ENCODE measurements at places on chromosomes 13 and 19.
A peak's percentile ranks its signal among the peaks of the same experiment; 100 is the strongest.

- DNase-seq = no peak
These were observed 17.8 kb upstream of the ATP12A start for GRCh38 chr13:24662195-24663088.

DNA sequence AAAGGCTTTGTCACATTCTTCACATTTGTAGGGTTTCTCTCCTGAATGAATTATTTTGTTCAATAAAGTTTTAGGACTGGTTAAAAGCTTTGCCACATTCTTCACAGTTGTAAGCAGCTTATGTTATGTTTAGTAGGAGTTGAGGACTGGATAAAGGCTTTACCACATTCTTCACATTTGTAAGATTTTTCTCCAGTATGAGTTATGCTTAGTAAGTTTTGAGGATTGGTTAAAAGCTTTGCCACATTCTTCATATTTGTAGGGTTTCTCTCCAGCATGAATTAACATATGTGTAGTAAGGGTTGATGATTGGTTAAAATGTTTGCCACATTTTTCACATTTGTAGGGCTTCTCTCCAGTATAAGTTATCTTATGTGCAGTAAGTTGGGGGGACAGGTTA lies 79.9 kb downstream of the ZNF431 start:
- DNase-seq = no peak

DNA sequence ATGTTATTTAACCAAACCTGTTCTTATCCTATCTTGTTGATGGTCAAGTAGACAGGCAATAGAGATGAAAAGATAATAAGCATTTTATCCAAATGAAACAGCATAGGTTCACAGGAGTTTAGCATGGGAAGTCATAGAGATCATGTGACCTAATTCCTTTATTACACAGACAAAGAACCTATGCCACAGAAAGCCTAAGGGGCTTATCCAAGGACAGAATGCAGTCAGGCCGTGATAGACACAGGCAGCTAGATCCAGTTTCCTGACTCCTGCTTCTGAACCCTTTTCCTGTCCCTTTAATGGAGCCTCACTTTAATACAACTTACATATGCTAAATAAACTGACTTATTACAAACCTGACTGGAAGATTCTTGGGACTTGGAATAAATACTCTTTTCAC lies 532.1 kb downstream of the IRS2 start:
- no peak for DNase-seq

GRCh38 chr13:28268800-28269223 lies 130.5 kb downstream of the PAN3 start:
- DNase-seq = no peak

DNA sequence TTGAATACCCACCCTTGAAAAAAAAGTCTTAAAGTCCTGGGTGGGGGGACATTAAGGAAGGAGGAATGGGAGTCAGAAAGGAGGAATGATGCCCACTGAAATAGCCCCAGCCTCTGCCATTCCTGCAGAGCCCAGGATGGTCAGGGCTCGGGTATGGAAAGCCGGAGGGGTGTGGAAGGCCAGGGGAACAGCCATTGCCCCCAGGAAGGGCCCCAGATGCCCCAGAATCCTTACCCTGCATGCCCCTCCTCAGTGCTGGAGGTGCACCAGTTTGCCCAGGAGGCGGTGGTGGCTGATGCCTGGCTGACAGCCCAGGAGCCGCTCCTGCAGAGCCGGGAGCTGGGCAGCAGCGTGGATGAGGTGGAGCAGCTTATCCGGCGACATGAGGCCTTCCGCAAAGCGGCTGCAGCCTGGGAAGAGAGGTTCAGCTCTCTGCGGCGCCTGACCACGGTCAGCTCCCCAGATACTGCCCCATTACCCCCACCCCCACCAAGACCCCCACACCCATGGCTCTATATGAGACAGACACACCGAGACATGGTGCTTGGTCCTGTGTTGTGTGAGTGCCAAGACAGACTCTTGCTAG lies 10.7 kb upstream of the SHKBP1 start:
- DNase-seq = no peak

DNA sequence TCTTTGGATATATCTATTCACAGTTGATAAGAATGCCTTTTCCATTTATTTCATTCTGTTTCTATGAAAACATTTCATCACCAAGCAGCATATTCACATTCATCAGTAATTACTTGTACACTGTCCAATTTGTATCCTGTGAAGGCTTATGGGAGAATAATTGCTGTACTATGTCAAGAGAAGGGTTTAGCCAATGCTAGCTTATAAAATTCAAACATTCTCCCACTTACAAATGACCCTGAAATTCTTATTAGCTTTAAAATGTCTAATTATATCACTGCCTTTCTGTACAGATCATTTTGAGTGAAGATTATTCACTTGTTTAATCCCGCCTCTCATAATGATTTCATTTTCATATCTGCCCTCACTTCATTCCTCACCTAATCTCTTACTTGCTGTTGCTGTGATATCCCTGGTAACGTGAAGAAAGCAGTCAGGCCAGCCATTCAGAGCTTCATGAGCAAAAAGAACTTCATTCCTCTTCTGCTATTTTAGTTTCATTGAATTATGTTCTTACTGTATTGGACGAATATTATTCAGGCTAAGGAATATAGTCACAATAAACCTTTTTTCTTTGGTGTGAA lies 778.7 kb downstream of the OLFM4 start:
- no peak for DNase-seq

DNA sequence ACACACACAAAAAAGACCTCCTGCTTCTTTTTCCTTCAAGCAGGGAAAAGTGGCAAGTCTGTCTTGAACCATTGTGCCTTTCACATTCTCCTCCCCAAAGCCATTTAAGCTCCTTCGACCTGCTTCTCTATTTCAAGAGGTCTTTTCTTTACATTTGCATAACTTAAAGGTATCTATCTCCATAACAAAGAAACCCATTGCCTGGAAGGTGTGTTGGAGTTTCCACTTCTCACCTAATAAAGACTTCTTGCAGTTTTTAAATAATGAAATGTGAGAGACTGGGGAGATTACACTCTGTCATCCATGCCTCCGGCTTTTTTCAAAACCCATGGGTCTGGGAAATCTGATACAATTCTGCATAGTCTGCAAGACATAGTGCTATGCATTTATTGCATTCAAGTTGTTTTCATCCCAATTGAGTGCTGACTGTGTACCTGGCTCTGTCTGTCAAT lies 41.8 kb upstream of the NBEA start:
- no peak for DNase-seq

DNA sequence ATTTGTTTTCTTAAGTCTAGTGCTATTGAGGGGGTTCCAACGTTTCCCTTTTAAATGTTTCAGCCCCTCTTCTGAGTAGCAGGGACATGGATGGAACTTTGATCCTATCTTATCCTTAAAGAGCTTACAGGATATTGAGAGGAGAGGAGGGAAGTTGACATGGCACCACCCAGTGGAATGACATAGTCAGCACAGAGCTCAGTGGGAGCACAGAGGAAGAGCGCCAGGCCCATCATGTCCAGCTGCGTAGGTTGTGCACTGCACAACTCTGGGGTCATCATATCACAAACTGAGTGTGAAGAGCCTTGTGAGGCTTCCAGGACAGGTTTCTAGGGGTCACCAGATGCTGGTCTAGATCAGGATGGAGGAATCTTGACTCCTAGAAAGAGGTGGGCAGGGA lies 4.6 kb upstream of the CDC42EP5 start:
- DNase-seq = no peak

DNA sequence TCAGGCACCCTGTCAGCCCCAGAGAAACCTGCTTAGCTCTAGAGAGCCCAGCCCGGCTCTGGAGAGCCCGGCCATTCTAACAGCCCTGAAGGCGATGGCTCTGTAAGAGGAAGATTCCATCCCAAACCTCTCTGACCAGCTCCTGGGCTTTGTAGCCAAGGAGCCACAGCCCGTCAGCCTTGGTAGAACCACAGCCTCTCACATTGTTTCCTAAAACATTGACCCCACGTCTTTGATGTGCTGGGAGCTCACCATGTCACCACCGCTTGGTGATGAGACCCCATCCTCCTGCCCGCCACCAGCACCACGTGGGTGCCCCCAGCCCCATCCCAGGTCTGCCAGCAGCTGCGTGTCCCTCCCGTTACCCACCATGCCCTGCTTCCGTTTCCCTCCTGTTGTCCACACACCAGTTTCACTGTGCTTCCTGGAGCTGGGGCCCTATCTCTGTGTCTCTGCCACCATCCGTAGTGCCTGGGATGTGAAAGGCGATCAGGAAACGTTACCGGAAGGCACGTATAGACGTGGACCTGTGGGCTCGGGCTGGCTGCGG lies 94.2 kb upstream of the MCF2L start:
- no peak for DNase-seq

- DNase-seq = no peak
These were observed 17.1 kb upstream of the CHST8 start for GRCh38 chr19:33604651-33605050.

GRCh38 chr13:112012705-112013085 lies 54.3 kb upstream of the SOX1 start:
- no peak for DNase-seq

GRCh38 chr13:94153586-94153985 lies 325.9 kb downstream of the DCT start:
- DNase-seq = no peak

GRCh38 chr13:26095338-26095737 lies 43.5 kb upstream of the SHISA2 start:
- DNase-seq = no peak

DNA sequence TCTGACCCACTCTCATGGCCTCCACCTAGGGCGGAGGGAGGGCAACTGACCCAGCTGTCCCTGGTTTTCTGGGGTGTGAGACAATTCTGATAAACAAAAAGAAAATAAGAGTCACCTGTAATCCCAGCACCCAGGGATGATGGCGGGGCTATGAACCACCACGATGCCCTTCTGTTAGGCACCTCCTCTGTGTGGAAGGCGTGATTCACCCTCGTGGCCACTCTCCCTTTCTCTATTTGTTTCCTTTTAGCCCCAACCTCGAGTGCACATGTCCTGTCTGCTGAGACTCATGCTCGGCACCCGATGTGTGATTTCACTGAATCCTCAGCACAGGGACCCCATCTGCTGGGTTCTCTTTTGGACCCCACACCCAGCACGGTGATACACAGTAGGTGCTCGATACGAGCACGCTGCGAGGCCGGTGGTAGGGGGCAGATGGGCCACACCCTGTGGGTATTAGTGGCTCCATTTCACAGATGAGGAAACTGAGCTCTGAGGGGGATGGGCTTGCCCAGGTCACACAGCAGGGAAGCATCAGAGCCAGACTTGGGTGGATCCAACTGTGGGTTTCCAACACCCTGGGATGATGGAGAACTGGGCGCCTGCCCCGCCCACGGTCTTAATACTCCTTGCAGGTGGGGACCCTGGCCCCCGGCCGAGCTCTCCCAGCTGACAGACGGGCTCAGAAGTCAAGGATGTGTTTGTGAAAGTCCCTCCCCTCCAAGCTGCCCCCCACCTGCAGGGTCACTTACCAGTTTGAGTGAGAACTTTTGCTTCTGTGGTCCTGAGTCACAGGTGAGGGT lies 24.9 kb downstream of the VRK3 start:
- DNase-seq = no peak

DNA sequence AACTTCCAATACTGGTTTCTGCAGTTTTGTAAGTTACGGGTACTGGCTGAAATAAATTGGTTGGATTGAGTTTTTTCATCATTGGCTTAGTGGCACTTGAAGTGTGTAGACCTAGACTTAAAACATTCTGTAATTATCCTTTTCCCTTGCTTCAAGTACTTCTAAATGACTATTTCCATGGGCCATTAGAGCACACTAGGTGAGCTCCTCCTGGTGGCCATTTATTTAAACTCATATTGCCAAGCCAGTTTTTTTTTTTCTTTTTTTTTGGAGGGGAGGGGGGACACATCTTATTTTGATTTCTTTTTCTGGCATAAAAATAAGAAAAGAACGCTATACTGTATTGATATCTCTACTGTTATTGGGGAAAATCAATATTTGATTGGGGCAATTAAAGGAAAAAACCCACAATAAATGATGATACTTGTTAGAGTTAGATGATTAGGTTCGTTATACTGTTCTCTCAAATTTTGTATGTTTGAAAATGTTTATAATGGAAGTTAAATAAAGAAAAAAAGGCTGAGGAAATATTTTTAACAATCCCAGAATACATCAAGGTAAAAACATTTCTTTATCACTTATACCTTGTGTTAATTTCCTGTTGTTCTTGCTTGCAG lies 82.9 kb downstream of the PDS5B start:
- DNase-seq = no peak

DNA sequence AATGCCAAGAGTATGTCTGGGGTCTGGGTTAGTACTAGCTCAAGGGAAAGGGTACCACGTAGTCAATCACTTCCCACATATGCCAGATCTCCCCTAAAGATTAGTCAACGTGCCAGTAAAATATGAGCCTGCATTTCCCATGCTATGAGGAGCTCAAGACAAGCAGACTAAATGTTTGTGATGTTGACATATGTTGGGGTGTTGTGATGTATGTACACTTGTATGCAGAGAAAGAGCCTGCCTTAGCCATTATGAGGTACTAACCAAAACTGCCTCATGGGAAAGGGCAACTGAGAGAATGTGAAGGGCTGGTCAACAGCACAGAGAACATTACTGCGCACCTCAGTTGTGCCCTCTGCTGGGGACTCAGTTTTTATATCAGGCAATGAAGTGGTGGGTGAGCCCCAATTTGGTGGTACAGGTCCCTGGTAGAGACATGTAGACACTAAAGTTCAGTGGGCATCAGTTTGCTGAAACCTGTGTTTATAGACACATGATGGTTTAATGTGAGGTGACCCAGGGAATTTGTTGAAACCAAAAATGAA lies 287.0 kb downstream of the DCT start:
- no peak for DNase-seq

DNA sequence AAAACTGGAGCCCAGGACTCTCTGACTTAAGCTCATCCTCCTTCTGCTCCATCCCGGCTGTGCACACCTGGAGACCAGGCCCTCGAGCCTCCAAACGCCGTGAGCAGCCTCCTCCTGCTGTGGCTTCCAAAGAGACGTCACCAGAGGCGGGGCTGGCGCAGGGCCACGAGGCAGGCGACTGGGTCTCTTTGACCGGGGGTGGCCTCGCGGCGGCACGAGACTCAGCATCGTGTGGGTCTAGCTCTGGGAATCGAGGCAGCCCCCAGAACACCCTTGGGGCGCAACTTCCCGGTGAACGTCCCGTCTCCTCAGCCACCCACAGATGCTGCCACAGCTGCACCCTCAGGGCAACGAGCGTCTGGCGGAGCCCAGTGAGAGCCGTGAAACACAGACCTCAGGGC lies 22.8 kb downstream of the RASA3 start:
- DNase-seq = peak; percentile 52

GRCh38 chr13:52651897-52652195 lies 790 bp upstream of the SUGT1 start:
- DNase-seq = no peak

GRCh38 chr19:7292950-7293761 lies 1.1 kb downstream of the INSR start:
- no peak for DNase-seq
